ENCODE measurements at places on chromosomes 16 and 17.

- DNase-seq, result no peak
These were observed 831 bp downstream of the RPL13 start for GRCh38 chr16:89561142-89561883.

DNA sequence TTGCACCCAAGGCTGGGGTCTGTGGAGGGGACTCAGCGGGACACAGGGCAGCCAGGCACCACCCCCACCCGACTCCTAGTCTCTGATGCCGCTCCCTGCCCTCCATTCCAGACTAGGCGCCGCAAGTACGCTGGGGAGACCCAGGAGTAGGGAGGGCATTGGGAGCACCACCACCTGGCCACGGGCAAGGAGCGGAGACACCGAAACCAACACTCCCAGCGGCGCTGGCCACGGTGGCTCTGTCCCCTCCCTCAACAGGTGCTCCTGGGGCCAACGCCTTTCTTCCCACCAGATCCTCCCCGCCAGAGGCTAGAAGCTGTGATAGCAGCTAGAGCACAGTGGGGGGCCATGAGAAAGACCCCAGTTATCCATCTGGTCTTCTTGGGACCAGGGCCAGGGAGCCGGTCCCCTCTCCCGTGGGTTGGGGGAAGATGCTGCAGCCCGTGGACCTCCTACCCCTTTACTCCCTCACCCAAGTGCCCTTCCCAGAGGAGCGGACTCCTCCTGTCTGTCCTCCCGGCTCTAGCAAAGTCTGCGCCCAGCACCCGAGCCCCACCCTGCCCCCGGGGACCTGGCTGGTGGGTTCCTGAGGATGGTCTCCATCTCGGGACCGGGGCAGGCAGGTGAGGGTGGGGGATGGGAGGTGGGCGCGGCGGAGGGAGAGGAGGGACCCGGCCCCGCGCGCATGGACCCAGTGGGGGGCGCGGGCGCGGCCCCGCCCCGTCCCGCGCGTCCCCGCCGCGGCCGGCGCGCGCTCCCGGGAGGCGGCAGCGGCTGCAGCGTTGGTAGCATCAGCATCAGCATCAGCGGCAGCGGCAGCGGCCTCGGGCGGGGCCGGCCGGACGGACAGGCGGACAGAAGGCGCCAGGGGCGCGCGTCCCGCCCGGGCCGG, at the start of gene SYNGR3:
Gene SYNGR3 (plus strand): TSS at position 762 of the 892 bp plus-strand sequence. CDS start 133 bp downstream, outside the sequence.
- DNase-seq, result no peak

- no peak for DNase-seq
These were observed 26.2 kb downstream of the ADAMTS18 start for GRCh38 chr16:77408607-77409006.

DNA sequence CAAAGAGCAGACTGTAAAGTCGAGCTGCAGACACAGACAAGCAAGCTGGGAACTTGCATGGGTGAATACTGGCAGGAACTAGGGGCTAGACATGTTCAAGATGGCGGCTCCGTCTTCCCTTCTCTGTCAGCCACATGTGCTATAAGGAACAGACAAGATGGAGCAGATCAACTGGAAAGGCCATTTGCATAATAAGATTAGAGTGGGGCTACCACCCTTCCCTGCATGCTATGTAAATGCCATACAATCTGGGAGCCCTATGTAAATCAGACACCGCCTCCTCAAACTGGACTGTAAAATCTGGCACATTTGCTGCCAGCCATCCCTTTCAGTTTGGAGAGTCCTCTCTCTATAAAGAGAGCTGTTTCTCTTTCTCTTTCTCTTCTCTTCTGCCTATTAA, 640.1 kb upstream of the CDH8 start:
- no peak for DNase-seq

- no peak for DNase-seq
These were observed 122.0 kb downstream of the CPPED1 start for GRCh38 chr16:12681653-12682052.

DNA sequence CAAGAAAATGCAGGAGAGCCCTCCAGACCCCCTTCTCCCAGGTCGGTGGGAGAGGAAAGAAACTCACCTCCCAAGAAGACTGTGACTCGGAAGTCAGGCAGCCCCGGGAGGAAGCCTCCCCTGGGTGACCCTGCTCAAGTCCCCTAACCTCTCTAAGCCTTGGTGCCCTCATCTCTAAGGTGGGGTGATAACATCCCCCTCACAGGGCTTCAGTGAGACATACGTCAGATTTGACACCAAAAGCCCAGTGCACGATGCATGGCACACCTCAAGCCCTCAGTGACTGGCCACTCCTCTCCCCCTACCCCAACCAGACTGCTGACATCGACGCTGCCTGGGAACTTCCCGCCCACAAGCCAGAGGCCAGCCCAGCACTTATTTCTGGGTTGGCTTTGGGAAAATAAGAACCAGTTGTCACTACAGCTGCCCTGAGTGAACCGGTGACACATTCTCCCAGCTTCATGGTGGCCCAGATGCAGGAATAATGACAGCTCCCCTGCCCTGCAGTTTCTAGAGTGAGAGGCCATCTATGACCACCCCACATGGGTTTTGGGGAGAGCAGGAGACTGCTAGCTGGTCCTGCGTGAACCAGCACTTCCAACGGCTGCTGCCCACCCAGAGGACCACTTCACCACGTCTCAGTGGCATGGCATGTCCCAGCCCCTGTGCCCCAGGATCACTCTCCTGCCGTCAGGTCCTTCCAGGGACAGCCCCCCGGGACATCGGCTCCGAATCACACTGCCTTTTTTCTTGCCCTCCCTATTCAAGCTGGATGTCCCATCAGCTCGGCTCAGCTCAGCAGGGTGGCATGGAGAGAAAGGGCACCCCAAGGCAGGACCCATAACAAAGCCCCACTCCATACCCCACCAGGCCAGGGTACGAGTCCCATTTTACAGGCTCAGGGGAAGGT, 9.5 kb downstream of the KNOP1 start:
- DNase-seq, result no peak

GRCh38 chr17:12616161-12616560, 49.5 kb upstream of the MYOCD start:
- DNase-seq, result no peak

DNA sequence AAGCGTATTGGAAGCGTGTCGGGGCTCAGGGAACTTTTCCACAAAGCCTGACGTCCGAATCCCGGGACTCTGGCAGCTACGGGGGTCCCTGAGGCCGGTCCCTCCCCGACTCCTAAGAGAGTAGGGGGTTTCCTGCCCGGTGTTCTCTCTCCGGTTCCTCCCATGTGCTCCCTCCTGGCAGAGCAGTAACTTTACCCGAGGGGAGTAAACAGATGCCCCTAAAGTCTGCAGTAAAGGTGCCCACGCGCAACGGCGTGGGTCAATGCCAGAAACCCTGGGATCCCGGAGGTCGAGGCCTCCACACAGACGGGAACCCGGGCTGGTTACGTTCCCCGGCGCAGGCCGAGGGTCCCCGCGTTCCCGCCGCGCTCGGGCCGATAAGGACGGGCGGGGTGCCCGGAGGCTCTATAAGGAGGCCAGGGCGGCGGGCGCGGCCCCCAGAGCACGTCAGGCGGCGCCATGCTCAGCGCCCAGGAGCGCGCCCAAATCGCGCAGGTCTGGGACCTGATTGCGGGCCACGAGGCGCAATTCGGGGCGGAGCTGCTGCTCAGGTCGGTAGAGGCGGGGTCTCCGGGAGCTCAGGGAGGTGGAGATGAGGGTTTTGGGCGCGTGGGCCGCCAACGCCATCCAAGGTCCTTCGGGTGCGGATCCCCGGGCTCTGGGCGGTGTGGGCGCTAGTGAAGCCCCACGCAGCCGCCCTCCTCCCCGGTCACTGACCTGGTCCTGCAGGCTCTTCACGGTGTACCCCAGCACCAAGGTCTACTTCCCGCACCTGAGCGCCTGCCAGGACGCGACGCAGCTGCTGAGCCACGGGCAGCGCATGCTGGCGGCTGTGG, at the start of gene HBM:
Gene HBM (plus strand): TSS at position 440 of the 836 bp plus-strand sequence. CDS start 20 bp downstream, at position 460.
- DNase-seq, result no peak

DNA sequence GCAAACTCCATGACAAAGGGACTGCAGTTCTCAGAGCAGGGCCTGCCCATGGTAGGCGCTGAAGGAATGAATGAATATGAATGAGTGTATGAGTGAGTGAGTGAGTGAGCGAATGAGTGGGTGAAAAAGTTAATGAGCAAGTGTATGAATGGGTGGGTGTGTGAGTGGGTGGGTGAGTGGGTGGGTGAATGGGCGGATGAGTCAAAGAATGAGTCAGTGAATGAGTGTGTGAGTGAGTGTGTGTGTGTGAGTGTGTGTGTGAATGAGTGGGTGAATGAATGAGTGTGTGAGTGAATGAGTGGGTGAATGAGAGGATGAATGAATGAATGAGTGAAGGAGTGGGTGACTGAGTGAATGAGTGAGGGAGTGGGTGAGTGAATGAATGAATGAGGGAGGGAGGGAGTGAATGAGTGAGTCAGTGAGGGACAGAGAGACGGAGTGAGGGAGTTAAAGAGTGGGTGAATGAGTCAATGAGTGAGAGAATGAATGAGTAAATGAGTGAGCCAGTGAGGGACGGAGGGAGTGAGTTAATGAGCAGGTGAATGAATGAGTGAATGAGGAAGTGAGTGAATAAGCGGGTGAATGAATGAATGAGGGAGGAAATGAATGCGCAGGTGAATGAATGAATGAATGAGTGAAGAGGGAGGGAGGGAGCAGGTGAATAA, 11.1 kb upstream of the CHMP6 start:
- DNase-seq, result no peak

DNA sequence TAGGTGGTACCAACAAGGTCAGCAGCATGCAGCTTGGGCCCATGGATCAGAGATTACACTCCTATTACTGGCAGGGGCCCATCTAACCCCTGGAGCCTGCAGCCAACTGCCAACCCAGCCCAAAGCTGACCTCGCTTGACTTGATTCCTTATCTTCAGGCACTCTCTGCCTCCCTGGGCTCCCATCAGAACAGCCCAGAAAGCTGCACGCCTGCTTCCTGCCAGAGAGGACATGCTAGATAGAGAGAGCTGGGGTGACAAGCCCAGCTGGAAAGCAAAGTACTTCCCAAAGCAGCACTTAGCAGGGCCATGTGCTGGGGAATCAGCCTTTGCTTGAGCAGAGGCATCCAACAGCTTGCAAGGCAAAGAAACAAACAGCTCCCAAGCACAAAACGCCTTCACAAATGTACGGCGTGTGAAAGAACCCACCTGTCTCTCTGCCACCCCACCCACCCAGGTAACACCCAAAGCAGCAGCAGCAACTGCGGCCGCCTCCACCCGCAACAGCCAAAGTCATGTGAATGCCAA, 74.2 kb upstream of the NLK start:
- no peak for DNase-seq

GRCh38 chr17:13337864-13338371, 263.8 kb downstream of the HS3ST3A1 start:
- DNase-seq, result peak; percentile 45

DNA sequence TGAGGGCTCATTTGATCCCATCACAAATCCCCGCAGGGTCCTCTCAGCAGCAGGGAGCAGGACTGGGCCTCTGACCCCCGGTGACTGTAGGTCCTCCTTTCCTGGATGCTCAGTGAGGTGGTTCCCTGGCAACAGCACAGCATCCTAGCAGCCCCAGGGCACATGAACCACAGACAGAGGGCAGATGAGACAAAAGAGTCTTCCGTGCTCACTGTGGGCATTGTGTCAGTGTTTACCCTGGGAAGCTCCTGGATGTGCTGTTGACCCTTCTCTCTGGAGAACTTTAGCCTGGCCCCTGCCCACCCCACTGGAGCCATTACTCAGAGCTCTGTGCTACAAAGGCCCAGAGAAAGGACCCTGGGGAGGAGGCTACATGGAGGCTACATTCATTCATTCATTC, 21.7 kb upstream of the TMEM220 start:
- DNase-seq, result no peak

- no peak for DNase-seq
These were observed 222.1 kb downstream of the SOX9 start for GRCh38 chr17:72342627-72343527.

DNA sequence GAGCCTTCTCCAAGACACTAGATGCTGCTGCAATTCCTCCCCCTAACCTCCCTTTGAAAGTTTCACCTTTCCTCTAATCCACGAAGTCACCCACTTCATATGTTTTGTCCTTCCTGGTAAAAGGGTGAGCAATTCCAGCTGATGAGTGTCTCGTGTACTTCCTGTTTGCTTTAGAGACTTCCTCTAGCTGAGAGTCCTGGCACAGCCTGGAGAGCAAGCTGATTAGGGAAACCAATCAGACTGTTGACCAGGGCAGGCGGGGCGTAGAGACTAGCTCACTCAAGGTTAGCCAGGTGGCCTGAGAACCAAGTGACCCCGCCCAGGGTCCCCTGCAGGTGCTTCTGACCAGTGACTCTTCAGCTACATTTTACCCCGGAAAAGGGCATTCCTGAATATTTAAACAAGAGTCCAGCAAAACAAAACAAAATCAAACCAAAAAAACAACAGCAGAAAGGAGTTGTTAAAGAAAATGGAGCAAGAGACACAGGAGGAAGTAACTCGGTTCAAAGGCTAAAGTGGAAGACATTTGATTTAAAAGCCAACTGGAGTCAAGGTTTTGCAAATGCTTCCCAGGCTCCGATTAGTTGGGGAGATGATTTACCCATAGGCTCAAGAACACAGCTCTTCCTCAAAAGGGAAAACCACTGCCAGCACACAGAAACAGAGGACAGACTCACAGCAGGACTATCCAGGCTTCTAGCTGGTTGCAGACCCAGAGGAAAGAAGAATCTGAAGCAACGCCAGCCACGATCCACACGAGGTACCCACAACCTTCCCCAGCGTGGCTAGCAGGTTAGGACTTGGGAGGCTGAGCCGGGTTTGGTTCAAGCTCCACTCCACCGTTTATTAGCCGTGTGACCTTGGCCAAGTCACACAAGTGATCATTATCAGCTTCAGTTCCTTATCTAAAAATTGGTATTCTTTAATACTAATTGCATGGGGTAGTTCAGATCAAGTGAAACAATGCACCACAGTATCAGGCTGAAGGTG, 13.4 kb downstream of the HSPB9 start:
- DNase-seq, result no peak

DNA sequence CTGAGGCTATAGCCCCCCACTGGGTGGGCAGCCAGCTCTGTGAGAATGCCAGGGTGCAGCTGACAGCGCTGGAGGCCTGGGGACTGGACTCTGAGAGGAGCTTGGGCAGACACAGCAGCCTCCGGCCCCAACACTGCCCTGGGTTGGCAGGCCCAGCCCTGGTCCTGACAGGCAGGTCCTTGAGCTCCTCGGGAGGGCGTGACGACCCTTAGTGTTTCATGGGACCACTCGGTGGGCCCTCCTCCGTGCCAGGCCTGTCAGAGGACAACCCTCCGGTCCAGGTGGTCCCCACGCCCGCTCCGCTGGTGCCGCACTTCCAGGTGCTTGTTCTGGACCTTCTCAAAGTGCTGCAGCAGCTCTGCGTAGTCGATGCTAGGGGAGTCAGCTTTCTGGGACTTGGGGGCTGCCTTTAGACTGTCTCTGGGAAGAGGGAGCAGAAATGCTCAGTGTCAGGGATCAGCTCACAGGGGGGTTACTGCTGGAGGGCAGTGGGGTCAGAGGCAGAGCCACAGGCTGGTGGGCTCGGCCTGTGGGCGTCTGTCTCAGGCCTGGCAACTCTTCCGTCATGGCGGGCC, 1.9 kb upstream of the MTSS2 start:
- no peak for DNase-seq

DNA sequence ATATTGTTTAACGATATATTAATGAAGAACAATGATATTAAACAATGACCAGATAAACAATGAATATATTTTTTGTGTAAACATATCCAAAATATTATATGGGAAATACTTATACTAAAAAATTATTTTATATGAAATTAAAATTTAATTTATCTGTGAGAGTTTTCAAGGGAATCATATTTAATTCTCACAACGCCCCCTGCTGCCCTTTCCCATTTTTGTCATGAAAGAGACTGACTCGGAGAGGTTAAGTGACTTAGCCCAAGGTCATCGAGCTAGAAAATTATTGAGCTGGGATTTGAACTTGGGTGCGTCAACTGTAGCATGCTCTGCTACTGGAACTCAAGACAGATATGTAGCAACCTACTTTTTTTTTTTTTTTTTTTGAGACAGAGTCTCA, 7.2 kb upstream of the MYCBPAP start:
- no peak for DNase-seq
